Cardiac fibroblast (primary cell): ENCODE measurements at places on chromosomes 13 and 19.

GRCh38 chr13:71827241-71827640, 39.8 kb downstream of the DACH1 start:
- DNase-seq: no peak

DNA sequence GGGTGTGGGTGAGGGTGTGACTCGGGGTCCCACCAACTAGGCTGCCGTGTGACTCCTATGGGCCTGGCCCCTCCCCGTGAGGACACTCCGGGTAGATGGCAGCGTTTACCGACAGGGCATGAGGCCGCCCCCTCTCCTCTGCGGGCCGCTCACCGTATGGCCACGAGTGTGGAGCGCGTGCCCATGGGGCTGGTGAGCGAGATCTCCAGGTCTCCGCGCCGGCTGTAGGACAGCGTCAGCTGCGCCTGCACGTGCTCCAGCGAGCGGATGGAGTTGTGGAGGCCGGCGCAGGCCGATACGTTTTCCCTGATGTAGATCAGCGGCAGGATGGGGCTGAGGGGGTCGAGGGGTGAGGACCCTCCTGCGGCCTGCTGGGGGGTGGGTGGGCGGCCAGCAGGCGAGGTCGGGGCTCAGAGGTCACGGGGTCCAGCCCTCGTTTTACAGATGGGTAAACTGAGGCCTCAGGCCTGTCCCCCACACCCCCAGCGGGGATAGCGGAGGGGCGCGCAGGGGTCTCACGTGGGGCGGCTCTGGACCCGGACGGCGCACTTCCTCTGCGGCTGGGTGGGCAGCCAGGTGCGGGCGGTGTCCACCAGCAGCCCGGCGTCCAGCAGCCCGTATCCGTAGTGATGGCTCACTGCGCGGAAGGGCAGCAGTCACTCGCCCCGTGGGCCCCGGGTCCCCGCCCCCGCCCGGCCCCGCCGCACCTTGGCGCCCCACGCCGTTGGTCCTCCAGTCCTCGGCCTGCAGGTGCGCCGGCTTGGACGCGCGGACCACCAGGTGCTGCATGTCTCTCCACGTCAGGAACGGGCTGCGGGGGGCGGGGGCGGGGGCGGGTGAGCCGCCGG, 4.3 kb upstream of the C19orf25 start:
- no peak for DNase-seq

DNA sequence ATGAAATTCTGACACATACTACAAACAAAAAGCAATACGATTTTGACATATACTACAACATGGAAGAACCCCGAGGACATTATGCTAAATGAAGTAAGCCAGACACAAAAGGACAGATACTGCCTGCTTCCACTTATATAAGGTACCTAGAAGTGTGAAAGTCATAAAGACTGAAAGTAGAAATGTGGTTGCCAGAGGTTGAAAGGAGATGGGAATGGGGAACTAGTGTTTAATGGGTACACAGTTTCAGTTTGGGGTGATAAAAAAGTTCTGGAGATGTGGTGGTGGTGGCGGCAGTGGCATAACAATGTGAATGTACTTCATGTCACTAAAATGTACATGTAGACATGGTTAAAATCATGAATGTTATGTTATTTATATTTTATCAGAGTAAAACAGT, 12.1 kb upstream of the NDFIP2 start:
- DNase-seq: no peak

- no peak for DNase-seq
Observed at GRCh38 chr19:29378126-29378525, 147.7 kb upstream of the VSTM2B start.

GRCh38 chr13:112141643-112142400, 74.9 kb downstream of the SOX1 start:
- no peak for DNase-seq

DNA sequence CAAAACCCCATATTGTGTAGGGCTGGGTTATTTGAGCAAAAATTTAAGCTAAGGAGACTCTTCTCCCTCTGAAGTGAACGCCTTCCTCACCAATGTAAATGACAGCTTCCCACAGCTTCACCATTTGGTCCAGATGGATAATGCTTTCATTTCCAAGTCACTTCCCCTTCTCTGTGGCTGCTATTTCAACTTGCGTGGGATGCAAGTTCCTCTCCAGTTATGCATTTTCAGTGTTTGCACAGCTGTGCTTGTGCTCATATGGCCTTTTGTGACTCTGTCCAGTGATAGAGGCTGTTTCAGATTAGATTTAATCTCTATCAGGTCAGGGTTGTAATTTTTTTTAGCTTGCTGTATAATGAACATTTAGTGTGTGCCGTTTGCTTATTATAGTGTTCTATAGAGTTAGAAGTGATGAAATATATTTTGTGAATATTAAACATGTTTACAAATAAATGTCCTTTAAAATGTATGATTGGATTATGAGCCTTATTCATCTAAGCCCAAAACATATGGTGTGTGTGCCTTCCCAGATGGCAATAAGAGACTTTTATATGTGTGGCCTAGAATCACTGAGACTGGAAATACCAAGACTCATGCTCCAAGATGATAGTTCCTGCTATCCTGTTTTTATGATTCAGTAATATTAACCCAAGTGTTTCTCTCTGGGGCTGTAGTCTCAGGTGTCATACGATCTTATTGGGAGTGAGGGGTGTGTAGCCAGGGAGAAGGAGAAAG, 86.6 kb downstream of the TNFRSF19 start:
- DNase-seq: peak; percentile 51

- no peak for DNase-seq
Observed at GRCh38 chr19:54938906-54939305, 8.4 kb downstream of the NLRP7 start.

DNA sequence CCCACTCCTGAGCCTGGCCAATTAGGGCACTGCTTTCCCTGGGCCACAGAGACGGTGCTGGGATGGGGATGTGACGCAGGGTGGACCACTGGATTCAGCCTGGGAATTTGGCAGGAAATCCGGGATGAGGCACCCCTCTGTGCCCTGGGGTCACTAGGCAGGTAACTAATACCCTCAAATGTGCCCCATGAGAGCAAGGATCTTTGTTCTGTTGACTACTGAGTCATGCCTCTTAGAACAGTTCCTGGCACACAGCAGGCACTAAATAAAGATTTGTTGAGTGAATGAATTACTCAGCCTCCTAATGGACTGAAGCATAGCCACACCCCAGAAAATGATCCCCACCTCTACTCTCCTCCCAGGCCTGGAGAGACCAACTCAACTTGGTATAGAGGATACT, 15.9 kb downstream of the OPA3 start:
- DNase-seq: peak; percentile 84

GRCh38 chr13:45335397-45336024, 5.5 kb downstream of the TPT1 start:
- DNase-seq: peak; percentile 34

- DNase-seq: no peak
Observed at GRCh38 chr13:100532836-100533435, 55.7 kb downstream of the GGACT start.

DNA sequence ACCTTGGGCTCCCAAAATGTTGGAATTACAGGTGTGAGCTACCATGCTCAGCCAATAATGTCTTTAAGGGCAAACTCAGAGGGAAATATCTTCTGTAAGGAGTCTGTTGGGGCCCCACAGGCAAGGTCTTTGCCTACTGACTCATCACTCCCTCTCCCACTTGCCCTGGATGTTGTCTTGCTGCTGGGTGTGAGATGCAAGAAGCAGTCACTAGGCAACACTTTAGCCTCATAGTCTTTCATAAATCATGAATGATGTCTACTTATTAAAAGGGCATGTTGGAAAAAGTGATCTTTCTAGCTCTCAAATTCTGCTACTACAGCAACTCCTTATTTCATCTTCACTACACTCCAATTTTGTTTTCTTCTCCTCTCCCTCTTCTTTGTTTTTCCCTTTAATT, 34.6 kb upstream of the SLC10A2 start:
- no peak for DNase-seq

DNA sequence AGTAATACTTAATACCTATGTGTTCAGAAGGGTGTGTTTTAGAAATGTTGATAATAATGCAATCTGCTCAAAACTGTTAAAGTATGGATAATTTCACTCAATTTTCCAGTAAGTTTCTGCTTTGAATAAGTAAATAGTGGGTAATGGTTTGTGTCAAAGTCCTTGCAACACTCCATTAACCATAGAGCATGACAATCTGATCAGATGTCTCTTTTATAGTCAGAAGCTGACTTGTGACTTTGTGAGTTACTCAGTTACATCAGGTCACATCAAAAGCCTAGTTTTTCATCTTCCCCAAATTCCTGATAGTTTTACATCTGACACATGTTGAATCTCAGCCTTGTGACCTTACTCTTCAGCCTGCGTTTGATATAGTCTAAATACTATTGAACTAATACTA, 338.0 kb downstream of the EFNB2 start:
- no peak for DNase-seq

GRCh38 chr19:46513461-46514236, 18.0 kb upstream of the PNMA8B start:
- DNase-seq: peak; percentile 85

GRCh38 chr19:54430306-54431254, 15.3 kb downstream of the TTYH1 start:
- peak; percentile 30 for DNase-seq

DNA sequence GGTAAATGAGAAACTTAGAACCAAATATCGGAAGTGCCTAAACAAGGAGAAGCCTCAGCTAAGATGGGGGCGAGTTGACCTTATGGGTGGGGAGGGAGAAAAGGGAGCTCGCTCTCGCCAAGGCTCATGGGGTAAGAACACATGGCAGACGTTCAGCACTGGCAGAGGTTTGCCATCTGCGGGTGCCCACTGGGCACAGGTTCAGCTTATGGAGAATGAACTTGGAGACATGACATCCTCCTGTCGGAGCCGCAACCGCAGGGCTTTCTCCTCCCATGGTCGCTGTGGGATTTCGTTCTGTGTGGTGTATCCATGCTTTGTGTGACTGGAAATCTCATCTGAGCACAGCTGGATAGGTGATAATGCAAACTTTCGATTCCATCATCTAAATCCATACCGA, 36.1 kb upstream of the PEPD start:
- no peak for DNase-seq

DNA sequence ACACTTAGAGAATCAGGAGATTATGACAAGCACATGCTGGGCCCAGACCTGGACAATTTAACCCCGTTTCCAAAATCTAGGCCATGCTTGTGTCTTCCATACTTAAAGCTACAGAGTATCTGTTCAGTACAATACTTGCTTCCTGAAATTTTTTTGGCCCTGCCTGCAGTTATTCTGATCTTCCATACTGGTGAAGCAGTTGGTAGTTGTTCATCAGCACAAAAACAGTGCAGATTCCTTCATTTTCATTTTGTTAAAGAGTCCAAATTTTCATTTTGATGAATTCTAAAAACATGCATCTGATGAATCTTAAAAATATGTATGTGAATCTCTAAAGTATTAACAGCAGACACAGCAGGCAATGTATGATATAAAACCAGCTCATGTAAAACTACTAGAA, 49.2 kb downstream of the POLR1D start:
- DNase-seq: no peak

- DNase-seq: no peak
Observed at GRCh38 chr19:14091813-14092462, 1.4 kb upstream of the SAMD1 start.

- no peak for DNase-seq
Observed at GRCh38 chr19:39299832-39300231, 3.6 kb downstream of the IFNL1 start.

- no peak for DNase-seq
Observed at GRCh38 chr13:49782784-49783183, 9.7 kb downstream of the KPNA3 start.

- peak; percentile 61 for DNase-seq
Observed at GRCh38 chr13:26656919-26657318, 99.4 kb downstream of the WASF3 start.

DNA sequence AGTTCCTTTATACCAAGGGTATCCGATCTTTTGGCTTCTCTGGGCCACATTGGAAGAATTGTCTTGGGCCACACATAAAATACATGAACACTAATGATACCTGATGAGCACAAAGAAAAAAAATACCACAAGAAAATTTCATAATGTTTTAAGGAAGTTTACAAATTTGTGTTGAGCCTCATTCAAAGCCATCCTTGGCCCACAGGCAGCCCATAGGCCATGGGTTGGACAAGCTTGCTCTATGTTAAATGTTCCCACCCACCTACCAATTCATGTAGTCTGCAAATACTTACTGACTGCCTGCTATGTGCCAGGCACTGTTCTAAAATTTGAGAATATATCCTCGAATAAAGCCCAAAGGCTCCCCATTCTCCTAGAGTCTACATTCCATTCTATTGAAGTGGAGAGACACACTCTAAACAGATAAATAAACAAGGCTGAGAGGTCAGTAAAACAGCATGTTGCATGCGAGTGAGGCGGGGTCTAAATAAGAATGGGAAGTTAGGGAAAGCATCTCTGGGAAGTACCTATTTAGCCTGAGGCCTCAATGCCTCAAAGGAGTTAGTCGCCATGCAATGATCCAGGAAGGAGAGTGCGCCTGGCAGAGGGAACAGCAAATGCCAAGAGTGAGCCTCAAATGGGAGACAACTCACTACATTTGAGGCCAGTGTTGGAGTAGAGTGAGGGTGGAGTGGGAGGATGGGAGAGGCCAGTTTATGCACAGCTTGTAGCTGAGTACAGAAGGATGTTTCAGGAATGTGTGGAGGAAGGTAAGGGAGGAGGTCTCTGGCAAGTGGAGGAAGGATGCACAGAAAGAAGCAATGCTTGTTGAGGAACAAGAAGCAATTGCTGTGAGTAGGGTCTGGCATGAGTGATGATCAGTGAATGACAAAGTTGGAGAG, 52.5 kb upstream of the CLDN10 start:
- DNase-seq: no peak

GRCh38 chr13:79660361-79660760, 179.4 kb downstream of the NDFIP2 start:
- DNase-seq: no peak

GRCh38 chr19:39792999-39793546, 14.4 kb downstream of the LEUTX start:
- peak; percentile 90 for DNase-seq

DNA sequence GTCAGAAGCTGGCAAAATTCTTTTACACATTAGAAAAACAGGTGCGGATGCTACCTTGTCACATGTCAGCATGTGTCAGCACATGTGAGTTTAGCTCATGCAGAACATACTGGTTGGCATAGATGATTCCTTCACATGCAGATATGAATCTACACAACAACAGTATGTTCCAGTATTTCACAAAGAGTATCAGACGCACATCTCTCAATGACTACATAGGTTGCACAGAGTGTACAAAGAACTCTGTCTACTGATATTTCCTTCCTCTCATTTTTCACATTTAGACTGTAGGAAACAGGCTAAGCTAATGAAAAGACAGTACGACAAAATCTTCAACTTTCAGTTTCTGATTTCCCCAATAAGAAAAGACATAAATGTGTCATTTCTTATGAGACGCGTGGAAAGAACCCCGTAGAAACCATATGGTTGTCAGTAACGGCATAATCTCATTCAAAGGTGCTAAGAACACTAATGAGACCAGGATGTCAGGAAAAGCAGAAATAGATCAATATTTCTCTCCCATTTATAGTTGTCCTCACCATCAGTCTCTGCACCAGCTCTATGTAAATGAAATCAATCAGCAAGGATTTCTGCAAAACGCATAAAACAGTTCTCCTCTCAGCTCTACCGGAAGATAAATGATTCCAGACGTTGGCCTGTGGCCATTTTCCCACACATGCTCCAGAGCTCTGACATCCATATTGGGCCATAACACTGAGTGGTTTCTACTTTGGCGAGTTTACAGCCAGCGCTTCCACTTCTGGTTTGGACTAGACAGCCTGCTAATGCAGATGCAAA, 81.2 kb downstream of the STARD13 start:
- DNase-seq: peak; percentile 94

GRCh38 chr19:2333807-2334211, 5.3 kb downstream of the SPPL2B start:
- no peak for DNase-seq

GRCh38 chr13:44333950-44334655, 39.5 kb upstream of the SERP2 start:
- DNase-seq: peak; percentile 18

- DNase-seq: no peak
Observed at GRCh38 chr13:105798541-105798940, 736.9 kb downstream of the EFNB2 start.
